ENCODE measurements at places on chromosomes 13 and 19.

- no peak for DNase-seq
These were observed 309.2 kb downstream of the LIG4 start for GRCh38 chr13:107906131-107906530.

GRCh38 chr13:47796816-47797215, 204.3 kb downstream of the SUCLA2 start:
- DNase-seq: no peak

DNA sequence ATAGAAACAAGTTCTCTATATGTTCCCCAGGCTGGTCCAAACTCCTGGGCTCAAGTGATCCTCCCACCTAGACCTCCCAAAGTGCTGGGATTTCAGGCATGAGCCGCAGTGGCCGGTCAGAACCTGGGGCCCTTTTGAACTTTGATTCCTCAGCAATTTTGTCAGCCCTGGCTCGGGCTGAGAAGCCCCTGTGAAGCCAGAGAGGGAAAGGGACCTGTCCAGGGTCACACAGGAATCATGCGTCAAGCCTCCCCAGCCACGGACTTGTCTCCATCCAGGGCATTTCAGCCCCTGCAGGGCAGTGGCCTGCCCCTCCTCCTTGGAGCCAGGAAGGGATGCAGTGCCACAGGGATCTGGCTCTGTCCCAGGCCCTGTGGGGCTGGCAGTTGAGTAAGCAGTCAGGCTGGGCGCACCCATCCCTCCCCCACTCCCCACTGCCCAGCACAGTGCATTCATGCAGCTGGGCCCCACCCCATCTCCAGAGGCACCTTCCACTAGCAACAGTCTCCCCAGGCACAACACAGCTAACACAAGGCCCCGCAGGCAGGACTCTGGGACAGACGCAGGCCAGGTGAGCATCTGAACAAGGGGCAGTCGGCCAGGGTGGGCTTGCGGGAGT, at the start of gene CAPS:
Gene CAPS (plus strand): TSS at position 516 of the 619 bp plus-strand sequence. CDS start 153 bp downstream, outside the sequence.
- no peak for DNase-seq

DNA sequence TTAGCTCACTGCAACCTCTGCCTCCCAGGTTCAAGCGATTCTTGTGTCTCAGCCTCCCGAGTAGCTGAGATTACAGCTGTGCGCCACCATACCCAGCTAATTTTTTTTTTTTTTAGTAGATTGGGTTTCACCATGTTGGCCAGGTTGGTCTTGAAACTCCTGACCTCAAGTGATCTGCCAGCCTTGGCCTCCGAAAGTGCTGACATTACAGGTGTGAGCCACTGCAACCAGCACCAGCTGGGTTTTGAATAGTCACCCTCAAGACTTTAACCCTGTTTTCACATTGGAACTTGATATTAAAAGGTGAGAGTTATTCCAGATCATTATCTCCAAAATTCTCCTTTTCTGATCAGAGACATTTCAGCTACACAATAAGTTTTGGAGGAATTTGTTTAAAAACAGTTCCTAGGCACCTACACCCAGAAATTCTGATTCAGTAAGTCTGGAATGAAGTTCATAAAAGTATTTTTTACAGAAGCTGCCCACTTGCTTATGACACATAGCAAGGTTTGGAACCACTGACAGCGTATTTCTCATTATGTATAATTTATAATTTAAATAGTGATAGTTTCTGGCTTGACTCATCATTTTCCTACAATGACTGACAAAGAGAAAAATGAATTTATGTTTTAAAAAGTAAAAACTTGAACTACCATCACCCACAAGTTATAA, 417.3 kb downstream of the DIAPH3 start:
- DNase-seq: no peak

GRCh38 chr19:13053238-13053637, 49.4 kb downstream of the LYL1 start:
- no peak for DNase-seq

GRCh38 chr19:4015705-4016402, 8.3 kb downstream of the PIAS4 start:
- no peak for DNase-seq

- DNase-seq: no peak
These were observed 69.6 kb upstream of the PCDH9 start for GRCh38 chr13:67299751-67300150.

DNA sequence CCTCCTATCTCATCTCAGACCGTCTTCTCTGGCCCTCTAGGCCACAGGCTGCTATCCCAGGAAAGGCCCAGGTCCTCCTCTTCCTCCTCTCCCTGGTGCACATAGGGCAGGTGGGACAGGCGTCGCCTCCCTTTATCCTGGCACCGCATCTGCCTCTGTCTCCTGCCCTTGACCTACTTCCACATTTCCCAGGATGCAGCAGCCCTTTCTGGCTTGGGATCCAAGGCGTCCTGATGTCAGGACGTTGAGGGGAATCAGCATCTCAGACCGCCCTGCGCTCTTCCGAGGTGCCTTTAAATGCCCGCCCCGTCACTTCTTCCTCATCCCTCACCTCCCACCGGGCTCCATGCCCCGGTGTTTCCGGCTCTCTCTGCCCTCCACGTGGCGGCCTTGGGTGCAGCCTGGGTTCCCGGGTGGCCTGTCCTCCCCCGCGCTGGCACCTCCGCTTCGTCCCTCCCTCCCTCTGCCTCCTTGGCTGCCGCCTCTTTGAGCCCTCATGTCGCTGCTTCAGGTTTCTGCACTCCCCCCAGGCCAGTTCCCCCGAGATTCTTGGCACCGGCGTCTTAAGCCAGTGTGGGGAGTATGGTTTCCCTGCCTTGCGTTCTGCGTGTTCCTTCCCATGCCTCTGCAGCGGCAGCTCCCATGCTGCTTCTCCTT, 66.3 kb downstream of the KDM4B start:
- no peak for DNase-seq

DNA sequence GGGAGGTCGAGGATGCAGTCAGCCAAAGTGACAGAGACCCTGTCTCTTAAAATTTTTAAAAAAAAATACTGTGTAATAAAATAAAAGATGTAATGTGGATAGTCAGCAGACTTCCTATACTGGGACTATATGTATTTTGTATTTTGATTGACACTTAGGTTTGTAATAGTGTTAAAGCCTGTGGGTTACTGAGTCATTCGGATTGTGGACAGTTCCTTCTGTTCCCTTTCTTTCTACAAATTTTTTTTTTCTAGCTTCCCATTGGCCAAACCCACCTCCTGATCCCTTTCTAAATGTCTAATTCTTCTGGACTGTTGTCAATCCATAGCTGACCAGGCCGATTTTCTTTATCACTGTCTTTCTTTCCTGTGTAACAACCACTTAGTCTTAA, 108.0 kb downstream of the DNAJC3 start:
- DNase-seq: no peak

- no peak for DNase-seq
These were observed 16.0 kb upstream of the CEBPG start for GRCh38 chr19:33357556-33357955.

DNA sequence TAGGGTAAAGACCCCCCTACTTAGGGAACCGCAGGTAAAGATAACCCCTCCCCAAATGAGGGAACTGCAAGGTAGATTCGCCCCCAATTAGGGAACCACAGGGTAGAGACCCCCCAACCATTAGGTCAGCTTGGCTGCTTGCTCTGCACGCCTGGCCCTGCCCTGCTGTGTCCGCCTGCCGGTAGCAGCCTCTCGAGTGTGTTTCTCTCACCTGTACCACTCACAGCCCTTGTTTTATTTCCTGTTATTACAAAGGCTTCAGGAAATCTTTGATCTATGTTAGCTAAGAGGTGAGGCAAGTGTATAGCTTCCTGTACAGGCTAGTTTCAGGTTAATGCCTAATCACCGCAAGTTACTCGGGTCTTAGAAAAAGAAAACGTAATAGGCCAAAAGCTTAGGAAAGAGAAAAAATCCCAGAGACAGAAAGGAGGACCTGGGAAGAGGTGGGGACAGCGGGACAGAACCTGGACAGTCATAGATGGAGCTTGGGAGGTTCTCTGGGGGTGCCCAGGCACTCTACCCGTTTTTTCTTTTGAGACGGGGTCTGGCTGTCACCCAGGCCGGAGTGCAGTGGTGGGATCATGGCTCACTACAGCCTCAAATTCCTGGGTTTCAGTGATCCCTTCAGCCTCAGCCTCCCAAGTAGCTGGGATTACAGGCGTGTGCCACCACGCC, 23.1 kb upstream of the EIF3G start:
- no peak for DNase-seq

DNA sequence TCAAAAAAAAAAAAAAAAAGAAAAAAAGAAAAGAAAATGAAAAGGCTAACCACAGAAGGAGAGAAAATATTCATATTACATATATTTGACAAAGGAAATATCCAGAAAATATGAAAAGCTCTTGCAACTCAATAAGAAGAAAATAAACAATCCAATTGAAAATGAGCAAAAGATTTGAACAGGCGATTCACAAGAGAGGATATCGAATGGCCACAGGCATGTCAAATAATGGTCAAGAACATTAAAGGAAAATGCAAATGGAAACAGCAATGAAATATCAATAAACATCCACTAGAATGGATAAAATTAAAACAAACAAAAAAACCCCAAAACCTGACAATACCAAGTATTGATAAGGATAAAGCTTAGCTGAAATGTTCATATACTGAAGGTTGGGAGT, 8.1 kb downstream of the LGALS7 start:
- no peak for DNase-seq

DNA sequence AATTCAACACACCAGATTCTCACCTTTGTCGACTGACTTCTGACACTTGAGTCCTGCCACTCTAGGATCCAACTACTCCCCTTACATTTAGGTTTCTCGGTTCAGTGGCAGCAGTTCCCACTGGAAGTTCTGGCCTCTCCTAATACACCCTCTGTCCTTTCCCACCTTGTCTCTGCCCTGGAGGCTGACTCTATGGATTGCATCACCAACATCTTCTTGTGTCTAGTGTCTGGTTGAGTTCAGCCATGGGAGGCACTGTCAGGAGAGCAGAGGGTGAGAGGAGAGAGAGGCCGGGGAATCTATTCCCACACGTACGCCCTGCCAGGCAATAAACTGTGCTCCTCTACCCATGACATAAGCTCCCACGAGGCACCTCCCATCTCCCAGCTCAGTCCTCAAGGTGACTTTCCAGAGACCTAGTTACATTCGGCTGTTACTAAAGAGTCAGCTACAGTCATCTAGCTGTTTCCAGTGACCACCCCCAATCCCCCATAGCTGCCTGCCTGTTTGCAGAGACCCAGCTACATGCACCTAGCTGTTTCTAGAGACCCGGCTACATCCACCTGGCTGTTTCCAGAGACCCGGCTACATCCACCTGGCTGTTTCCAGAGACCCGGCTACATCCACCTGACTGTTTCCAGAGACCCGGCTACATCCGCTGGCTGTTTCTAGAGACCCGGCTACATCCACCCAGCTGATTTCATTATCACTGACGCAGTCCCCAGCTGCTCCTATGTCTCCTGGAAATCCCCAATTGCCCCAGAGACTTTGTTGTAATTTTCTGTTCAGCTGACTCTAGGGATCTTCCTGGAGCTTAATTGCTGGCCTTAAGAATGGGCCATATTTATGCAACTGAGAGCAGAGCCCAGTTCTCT, 8.1 kb upstream of the LILRB4 start:
- no peak for DNase-seq

DNA sequence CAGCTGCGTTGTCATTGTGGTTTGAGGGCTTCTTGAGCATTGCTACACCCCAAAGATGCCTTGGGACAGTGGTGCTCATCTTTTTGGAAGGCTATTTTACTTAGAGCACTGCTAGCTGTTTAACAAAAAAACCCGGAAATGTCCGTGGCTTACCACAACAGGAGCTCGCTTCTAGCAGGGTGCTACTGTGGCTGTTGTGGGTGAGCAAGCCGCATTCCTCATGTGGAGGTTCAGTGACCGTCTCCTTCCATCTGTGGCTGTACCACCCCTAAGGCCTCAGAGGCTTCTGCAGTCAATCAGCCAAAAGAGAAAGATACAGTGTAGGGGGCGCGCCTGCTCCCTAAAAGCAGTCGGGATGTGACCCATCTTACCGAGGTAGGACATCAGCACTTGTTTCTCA, 1004.2 kb downstream of the UQCRFS1 start:
- no peak for DNase-seq

GRCh38 chr13:25933520-25933919, 118.3 kb downstream of the SHISA2 start:
- DNase-seq: no peak

DNA sequence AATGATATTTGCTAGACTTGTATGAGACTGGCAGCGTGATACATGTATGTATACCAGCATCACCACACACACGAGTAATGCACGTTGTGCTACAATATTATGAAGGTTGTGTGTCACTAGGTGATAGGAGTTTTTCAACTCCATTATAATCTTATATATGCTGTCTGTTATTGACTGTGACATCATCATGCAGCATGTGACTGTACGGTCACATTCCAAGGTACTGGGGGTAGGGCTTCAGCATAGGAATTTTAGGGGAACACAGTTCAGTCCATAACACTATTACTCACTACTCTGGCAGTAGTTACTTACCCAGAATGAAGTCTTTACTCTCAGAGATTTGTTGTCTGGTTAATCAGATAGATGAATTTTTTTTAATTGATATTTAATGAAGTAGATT, 91.1 kb downstream of the CDK8 start:
- DNase-seq: no peak

- DNase-seq: no peak
These were observed 326.9 kb downstream of the SLITRK5 start for GRCh38 chr13:87998081-87998480.

- DNase-seq: peak; percentile 20
These were observed 8.7 kb upstream of the ATP12A start for GRCh38 chr13:24671386-24672113.

- DNase-seq: no peak
These were observed 11.9 kb upstream of the AXL start for GRCh38 chr19:41206926-41207750.

DNA sequence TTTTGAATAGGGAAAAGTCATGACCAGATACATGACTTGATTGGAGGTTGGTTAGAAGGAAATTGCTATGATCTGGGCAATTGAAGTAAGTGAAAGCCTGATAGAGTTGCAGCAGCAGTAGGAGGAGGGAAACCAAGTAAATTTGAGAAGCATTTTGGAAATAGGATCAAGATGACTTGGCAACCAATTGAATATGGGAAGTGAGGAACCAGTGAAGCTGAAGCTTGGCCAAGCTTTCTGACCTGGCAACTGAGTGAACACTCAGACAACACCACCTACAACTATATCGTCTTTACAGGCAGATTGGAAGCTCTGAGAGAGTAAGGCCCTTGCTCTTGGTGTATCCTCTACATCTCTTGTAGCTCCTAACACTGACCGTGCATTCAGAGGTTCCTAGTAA, 16.2 kb upstream of the KATNAL1 start:
- no peak for DNase-seq

GRCh38 chr19:49642492-49643035, 555 bp downstream of the SCAF1 start:
- no peak for DNase-seq

GRCh38 chr19:43842007-43842406, 14.9 kb downstream of the ZNF283 start:
- no peak for DNase-seq

DNA sequence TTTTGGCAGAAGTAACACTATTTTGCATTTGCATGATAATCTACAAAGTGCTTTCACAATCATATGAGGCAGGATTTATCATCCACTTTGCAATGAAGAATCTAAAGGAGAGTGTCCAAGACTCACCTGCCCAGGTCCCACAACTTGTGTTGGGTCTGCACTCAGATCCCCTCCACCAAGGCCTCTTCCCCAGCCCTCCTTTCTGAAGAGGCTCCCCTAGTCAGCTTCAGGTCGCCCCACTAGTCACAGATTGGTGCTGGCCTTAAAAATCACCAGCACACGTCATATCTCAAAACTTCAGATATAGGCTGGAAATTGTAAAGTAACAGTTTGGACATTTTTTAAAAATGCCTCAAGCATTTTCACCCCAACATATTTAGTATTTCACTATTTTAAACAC, 17.5 kb downstream of the ATP7B start:
- no peak for DNase-seq

- DNase-seq: no peak
These were observed 192.2 kb upstream of the TSHZ3 start for GRCh38 chr19:31541396-31541795.
